ENCODE measurements at places on chromosomes 12 and 14.

GRCh38 chr12:106625976-106626375 is 43.2 kb downstream of the RFX4 start:
- no peak for DNase-seq

- DNase-seq: no peak
These were observed 235.9 kb upstream of the KITLG start for GRCh38 chr12:88816201-88816600.

- DNase-seq: no peak
These were observed 243.3 kb upstream of the FKBP4 start for GRCh38 chr12:2551412-2551900.

- no peak for DNase-seq
These were observed 260.3 kb upstream of the DIO3 start for GRCh38 chr14:101301011-101301410.

- no peak for DNase-seq
These were observed 102.5 kb downstream of the SLC41A2 start for GRCh38 chr12:104855599-104855998.

DNA sequence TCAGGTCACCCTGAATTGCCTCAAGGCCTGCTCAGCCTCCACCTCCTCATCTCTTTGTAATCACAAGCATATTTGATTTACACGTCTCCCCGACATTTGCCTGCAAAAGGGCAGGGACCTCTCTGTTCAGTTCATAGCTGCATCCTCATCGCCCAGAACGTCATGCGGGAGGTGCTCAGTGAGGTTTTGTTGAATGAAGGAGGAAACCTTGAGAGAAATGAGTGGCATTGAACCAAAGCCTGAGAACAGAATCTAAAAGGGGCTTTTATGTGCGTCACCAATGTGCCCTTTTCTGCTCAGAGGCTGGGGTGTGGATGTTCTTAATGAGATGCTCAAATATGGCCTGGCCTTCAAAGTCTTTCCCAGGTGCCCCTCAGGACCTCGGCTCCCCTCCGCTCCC is 50.0 kb upstream of the LHX5 start:
- no peak for DNase-seq

- no peak for DNase-seq
These were observed 73.9 kb downstream of the ARL6IP4 start for GRCh38 chr12:123054371-123054770.

DNA sequence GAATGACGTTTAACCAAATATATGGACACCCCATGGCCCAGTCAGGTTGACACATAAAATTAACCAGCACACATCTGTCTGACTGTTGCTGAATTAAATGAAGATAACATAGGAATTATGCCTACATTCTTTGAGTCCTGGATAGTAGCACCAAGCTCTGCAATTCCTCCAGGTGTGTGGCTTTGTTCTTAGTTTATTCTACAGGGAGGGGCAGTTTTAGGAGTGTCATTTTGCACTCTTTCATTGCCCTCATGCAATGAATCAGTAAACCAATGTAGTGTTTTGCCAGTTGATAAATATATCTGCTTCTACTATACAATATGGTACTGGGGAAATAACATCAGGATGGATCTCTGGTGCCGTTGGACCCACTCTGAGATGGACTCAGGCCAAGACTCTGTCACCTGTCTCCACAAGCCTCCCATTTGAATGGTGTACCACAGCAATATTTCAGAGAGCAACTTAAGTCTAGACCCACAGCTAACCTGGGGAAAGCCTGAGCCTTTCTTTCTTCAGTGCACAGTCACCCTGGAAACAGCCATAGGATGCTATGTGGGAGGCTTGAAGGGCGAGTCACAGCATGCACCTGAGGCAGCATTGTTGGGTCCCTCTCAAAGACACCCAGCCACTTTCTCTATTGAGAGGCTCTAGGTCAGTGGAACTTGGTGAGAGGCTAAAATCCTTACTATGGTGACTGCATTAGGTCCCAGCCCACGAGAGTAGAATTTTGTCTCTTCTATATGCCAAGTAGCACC is 73.2 kb downstream of the ANO4 start:
- DNase-seq: no peak

DNA sequence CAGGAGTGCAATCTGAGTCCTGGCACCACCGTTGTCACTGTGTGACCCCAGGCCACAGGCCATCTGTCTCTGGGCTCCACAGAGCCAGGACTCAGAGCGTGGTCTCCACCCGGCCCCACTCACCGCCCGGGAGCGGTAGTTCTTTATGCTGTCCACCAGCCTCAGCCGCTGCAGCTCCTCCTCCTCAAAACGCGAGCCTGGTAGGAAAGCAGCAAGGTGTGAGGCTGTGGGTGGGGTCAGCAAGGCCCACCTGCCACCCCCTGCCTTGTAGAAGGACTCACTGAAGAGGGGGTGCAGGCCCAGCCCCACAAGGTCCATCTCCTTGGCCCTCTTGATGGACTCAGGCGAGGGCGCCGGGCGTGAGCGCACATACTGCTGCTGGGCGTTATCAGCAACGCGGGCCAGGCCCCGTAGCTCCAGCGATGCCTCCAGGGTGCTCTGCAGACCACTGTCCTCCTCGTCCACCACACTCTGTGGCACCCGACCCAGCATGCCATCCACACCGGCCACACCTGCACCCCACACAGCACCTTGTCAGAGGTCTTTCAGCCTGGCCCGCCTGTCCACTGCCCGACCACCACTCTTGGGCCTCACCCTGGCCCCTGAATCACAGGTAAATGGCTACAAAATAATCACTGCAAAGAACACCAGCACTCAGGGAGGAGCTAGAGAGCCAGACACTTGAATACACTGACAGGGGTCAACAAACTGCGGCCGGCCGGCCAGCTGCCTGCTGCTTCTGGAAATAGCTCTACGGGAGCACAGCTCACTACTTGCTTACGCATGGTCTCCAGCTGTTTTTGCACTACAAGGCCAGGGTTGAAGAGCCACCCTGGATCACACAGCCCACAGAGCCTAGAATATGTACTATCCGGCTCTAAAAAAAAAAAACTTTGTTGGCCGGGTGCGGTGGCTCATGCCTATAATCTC is 16.3 kb downstream of the CFAP73 start:
- no peak for DNase-seq

GRCh38 chr12:79841248-79841877 is 93.5 kb downstream of the PPP1R12A start:
- DNase-seq: no peak

GRCh38 chr12:102543494-102544485 is 63.4 kb upstream of the IGF1 start:
- no peak for DNase-seq

DNA sequence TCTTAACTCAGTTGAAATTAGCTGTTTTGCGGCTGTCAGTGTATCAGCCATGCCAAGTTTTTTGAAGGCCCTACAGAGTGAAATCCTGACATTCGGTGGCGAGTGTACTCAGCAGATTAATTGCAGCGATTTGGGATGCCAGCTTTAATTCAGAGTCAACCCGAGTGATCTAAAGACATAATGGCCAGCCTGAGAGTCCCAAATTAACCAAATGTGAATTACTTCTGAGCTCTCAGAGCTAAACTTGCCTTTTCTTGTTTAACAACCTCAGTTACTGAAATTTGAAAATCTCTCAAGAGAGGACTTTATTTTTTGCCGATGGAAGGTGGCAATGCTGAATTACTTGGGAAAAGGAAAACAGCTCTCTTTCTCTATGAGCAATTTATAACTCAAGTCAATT is 148.5 kb downstream of the GLT1D1 start:
- DNase-seq: no peak

DNA sequence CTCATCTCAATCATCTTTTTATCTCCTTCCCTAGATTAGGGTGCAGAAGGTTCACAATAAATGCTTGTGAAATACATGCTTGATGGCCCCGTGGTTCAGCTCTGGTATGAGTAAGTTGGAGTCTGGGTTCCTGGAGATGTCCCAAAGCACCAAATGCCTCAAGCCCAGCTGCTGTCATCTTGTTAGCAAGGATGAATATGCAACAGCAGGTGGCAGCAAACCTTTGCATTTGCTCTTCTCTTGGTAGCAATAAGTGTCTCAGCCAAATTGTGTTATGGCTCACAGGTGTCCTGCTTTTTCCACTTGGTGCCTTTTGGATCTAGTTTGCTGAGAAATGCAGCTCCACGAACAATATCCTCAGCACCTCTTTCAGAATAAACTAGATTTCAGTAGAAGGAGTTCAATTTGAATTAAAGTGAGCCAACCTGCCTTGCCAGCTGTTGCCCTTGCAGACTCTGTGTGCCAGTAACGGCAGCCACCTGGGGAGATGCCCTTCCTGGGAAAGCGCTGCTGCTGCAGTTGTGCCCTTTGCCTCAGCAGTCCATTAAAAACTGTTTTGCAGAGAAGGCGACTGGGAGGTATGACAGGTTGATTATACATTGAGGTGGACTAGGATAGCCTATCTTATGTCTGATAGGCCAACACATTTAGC is 417.3 kb downstream of the SNAPC1 start:
- DNase-seq: no peak

- DNase-seq: no peak
These were observed 653.9 kb upstream of the TMEM132C start for GRCh38 chr12:127613056-127613455.

DNA sequence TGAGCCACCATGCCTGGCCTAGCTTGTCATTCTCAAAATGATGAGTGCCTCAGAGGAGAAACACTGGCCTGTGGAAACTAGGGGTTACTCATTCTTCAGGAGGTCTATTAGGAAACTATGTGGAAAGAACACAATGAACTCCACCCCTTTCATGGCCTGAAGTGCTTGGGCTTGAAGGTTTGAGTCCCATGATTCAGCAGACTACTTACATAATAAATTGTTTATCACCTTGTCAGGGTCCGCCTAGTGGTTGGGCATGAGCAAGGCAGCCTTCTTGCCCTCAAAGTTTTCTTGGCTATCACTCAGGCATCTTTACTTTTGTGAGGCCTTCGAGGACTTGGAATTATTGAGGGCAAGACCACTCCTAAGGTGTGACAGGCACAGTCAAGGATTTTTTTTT is 251.2 kb downstream of the ACSS3 start:
- no peak for DNase-seq

GRCh38 chr12:132354211-132354981 is 25.0 kb upstream of the GALNT9 start:
- DNase-seq: no peak

GRCh38 chr12:122235741-122236140 is 9.9 kb upstream of the DIABLO start:
- DNase-seq: no peak

GRCh38 chr12:4215229-4216186 is 58.1 kb upstream of the CCND2 start:
- DNase-seq: no peak

DNA sequence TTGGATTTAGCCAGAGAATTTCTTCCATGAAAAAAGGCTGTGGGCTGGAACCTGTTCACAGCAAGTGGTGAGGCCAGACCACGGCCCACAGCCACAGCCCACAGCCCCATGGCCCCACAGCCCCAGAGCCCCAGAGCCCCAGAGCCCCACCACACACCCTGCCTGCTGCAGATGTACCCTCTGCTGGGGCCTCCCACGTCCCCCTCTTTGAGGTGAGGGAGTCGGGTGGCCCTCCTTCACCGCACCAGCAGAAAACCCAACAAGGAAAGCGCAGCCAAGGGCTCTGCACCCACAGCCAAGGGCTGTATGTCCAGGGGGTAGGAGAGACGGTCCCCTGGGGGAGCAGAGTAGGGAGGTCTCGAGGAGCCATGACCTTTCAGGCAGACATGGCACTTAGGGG is 327.5 kb upstream of the DIO3 start:
- DNase-seq: no peak

DNA sequence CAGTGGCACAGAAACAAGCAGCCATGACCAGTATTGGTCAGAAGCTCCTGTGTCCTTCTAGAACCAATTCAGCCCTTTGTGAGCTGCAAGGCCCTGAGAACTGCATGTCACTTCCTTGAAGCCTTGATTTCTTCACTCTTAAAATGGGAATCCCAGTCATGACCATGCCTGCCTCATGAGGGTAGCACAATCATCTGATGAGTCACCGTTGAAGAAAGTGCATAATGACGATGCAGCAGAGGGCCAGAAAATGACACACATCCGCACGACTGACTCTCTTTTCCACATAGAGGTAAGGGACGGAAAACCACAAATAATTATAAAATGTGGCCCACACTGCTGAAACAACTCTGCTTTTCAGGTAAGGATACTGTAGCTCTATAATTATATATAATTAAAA is 777.4 kb downstream of the BCL11B start:
- DNase-seq: no peak

DNA sequence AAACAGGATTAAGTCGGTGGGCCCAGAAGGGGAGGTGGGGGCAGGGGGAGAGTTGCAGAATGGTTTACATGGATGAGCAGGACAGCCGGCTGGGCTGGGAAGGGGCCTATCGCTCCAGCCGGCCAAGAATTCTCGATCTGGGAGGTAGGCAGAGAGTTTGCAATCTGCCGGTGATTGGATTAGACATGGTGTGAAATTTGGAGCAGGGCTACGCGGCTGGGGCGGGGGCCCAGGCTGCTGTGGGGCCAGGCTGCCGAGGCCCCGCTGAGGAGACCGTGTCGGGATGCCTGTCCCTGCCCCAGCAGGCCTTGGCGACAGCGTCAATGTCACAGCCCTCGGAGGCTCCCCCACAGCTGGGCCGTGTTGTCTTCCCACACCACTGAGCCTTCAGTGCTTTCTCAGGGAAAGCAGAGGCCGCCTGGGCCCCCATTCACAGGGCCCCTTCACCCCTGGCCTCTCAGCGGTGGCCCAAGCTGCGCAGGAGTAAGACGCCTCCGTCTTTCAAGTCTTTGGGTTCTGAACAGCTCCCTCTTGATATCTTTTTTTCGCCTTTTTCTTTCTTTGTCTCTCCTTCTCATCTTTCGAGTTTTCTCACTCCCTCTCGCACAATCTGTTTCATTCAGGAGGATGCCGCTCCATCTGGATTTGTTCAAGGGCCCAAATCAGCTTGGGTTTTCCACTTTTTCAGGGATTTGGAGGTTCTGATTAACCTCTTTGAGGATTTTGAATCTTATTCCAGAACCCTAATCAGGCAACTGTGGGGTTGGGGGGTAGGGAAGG is 117.5 kb upstream of the PARP11 start:
- DNase-seq: no peak

GRCh38 chr14:72598306-72598705 is 295.6 kb downstream of the DPF3 start:
- DNase-seq: no peak

GRCh38 chr12:120508537-120508936 is 12.6 kb downstream of the DYNLL1 start:
- no peak for DNase-seq

- no peak for DNase-seq
These were observed 299.7 kb downstream of the ATP23 start for GRCh38 chr12:58241099-58241498.

- no peak for DNase-seq
These were observed 51.5 kb downstream of the DCAF5 start for GRCh38 chr14:69101331-69101826.

DNA sequence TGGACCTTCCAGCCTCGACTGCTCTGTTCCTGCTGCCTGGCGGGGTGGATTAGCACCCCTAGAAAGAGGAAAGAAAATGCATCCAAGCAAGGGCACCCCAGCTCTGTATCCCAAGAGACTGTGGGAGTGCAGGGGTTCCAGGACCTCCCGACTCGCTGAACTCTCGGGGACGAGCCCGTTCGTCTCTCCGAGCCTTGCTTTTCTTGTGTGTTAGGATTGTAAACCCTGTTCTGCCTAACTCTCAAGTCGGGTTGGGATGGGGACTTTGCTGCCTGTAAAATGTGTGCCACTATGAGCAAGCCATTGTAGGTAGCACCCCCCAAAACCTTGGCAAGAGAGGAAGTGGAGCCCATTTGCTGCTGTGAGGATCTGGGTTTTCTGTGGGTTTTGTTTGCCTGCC is 73.2 kb upstream of the VRK1 start:
- no peak for DNase-seq

All from stimulated activated CD8-positive, alpha-beta memory T cell treated with anti-CD3 and anti-CD28 coated beads, Interleukin-4, amount 100 ng/mL, for 1 hour (primary cell).